ENCODE measurements at places on chromosomes 5 and 9. TPM values are rescaled to one million over a fixed set of nuclear protein-coding genes. Genes with fewer than 3 reads are reported as not detected.
A peak's percentile ranks its signal among the peaks of the same experiment; 100 is the strongest.

GRCh38 chr5:39465097-39465496 is 40.3 kb upstream of the DAB2 start:
- no peak overlapping the region for H3K27ac ChIP-seq
- H3K4me1 ChIP-seq = no peaks in the 10 kb centered on the region
- H3K36me3 ChIP-seq = no peaks in the 10 kb centered on the region
- no peaks in the 10 kb centered on the region for H3K27me3 ChIP-seq
- ATAC-seq = no peak
- no peak overlapping the region for H3K4me3 ChIP-seq

DNA sequence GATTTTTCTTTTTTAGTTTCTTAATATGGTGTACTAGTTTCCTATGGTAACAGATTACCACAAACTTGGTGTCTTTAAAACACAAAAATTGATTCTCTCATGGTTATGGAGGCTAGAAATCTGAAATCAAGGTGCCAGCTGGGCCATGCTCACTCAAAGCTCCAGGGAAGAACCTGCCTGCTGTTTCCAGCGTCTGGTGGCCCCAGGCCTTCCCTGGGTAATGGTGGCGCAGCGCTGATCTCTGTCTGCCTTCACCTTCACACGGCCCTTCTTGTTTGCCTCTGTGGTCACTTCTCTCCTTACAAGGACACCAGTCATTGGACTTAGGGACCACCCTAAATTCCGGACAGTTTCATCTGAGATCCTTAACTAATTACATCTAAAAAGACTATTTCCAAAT is 70.5 kb upstream of the GFPT2 start:
- no peaks in the 10 kb centered on the region for H3K36me3 ChIP-seq
- H3K27ac ChIP-seq = no peak overlapping the region
- H3K4me3 ChIP-seq = no peak overlapping the region
- no peaks in the 10 kb centered on the region for H3K4me1 ChIP-seq
- no peak for ATAC-seq
- H3K27me3 ChIP-seq = no peaks in the 10 kb centered on the region

GRCh38 chr5:169637549-169638121 is 560 bp downstream of the DOCK2 start:
- peak overlapping the region; percentile 70 for H3K27ac ChIP-seq
- H3K27me3 ChIP-seq = peaks cover 28% of the 10 kb centered on the region
- peaks cover 8% of the 10 kb centered on the region for H3K4me1 ChIP-seq
- no peaks in the 10 kb centered on the region for H3K36me3 ChIP-seq
- H3K4me3 ChIP-seq = peak overlapping the region; percentile 48

The THBS4 gene
- 18.6 TPM for total RNA-seq

The FOXD4L3 gene
- total RNA-seq = not detected

The IL17B gene
- total RNA-seq = 7.2 TPM

Measured in gastroesophageal sphincter (tissue), 4 donors.